Amniotic stem cell (primary cell): ENCODE measurements at places on chromosomes 3 and 15.

DNA sequence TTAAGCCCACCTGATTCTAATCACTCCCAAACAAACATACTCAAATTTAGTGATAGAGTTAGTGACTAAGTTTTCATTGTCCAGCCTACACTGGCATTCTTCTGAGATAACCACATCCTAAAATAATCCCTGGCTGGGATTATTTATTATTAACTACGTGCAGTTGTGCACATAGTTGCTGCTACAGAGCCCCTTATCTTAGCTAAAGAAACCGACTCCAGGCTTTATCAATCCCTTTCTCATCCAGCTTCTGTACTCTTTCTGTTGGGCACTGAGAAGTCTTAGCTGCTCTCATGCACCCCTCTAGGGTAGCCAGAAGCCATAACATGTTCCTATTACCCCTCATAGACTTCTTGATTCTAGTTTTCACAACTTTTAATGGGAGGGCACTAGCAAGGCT is 208.7 kb downstream of the MBNL1 start:
- DNase-seq, result no peak

DNA sequence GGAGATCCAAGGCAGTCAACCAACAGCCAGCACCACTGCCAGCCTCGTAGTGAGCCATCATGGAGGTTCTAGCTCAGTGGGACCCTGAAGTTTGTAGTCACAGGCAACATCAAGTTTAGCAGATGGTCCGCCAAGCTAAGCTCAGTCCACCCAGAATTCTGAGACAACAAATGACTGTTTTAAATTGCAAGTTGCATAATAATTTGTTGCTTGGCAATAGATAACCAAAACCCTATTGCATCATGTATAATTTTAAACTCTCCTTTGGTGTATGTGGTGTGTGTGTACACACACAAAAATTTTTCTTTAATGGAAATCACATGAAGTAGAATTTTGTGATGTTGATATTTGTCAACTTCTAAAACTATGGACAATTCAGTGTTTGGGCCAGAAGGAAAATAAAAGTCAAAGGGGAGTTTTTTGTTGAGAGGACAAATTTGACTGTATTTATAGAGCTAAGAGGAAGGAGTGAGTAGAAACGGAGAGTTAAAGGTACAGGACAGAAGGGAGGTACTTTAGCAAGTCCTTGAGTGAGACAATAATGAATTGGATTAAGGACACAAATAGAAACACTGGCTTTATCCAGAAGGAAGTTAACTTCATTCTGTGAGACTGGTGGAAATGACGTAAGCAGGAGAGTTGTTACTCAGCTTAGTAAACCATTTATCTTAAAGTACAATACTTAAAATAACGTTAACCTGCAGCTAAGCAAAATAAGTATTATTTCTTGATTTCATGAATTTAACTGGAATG is 83.6 kb downstream of the NCEH1 start:
- no peak for DNase-seq

GRCh38 chr15:39426552-39427532 is 154.0 kb upstream of the THBS1 start:
- DNase-seq, result no peak

- DNase-seq, result no peak
These were observed 281.9 kb upstream of the DPH6 start for GRCh38 chr15:35827911-35828310.

GRCh38 chr15:31511707-31512310 is 185.2 kb downstream of the KLF13 start:
- no peak for DNase-seq

DNA sequence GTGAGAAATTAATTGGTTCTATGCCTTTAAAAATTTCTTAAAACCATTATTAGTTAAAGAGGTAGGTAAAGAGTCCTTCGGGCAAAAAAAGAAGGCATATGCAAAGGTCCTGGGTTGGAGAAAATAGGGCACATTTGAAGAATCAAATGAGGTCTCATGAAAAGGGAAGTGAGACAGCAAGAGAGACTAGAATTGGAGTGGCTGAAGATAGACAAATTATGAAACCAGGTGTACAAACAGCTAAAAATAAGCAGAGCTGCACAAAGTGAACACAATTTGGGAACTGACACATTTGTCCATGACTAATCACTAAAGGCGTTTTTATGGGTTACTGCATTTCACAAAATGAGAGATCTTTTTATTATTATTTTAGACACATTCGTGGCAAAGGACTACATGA is 581.2 kb downstream of the PYDC2 start:
- no peak for DNase-seq

DNA sequence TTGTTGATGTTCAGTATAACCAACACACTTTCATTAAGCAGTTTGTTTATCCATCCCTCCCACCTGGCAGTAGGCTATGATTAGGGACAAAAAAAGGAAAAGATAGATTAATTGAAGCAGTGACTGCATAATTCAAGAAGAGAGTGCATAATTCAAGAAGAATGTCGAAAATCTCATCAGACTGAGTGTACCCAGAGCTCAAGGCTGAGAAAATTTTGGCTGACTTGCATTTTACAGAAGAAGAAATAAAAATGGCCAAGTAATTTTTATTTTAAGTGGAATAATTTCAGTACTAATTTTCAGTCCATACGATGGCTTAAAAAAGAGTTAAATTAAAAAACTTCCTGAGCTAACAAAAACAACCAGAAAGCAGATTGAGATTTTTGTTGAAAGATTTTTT is 145.4 kb upstream of the LRRFIP2 start:
- DNase-seq, result no peak

- DNase-seq, result no peak
These were observed 46.8 kb downstream of the PCCB start for GRCh38 chr3:136296960-136297359.
